Activated CD4-positive, alpha-beta T cell treated with anti-CD3 and anti-CD28 coated beads for 48 hours (primary cell): ENCODE measurements at places on chromosomes 16 and 17.

DNA sequence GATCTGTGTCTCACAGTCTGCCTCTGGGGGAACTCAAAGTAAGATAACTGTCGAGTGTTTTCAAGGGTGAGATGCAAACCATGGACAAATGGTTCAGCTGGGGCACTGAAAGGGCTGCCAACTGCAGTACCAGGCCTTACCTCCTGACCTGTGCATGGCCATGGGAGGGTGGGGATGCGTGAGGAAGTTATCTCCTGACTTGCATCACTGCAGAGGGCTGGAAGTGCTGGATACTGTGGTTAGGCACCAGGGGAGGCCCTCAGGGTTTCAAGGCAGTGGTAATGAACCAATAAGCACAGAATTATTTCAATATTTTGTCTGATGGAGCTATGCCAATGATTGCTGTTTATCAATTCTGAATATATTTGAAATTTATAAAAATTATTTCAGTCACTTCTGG is 159.2 kb downstream of the CYLD start:
- no peak for DNase-seq

DNA sequence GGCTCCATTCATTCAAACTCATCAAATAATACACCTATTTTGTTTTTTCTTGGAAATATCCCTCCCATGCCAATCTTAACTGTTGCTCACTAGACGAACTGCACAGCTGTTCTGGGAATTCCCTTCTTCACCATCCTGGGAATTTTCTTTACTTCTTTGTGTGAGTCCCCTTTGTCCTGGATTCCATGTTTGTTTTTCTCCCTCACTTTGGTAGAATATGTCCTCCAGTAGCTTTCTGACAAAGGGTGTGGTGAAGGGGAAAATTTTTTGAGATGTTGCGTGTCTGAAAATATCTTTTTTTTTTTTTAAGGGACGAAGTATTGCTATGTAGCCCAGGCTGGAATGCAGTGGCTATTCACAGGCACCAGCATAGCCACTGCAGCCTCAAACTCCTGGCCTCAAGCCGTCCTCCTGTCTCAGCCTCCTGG is 17.2 kb upstream of the UTP6 start:
- no peak for DNase-seq

DNA sequence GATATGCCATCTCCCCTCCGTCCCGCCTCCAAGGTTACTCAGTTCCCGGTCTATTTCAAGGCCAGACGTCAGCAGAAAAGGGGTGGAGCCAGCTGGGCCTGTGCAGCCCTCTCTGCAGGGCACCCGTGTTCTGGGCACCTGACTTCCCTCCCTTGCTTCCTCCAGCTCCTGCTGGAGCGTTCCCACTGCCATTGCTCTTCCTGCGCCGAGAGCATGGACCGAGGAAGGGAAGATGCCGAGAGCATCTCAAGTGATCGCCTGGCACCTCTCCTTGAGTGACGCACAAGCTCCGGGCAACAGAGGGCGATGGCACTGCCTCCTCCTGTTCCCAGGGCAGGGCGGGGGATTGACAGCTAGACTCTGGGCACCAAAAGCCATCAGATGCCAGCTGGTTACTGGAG is 29.4 kb upstream of the NAT9 start:
- no peak for DNase-seq

DNA sequence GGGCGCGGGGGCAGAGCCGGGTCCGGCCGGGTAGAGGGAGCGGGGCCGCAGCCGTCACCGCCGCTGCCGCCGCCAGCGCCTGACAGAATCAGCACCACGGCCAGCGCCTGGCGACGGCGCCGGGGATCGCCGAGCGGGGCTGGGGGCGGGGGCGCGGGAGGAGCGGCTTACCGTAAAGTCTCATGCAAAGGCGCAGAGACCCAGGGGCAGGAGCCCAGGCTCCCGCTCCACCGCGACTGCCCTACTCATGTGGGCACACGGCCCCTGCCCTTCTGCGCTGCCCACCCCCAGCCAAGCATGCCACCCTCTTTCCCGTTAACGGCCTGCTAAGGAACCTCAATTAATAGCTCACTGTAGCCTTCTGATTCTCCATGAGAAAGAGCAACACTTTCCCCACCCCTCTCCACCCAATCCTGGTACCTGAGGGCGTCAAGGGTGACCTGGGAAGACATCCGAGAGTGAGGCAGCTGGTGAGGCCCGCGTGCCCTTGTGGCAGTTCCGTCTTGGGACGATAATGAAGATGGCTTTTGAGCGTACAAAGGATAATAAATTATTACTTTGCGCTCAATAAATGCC is at the start of gene SEZ6:
TSS of gene SEZ6 (minus strand) at position 98 of the 576 bp plus-strand sequence. CDS start 164 bp downstream, outside the sequence.
- peak; percentile 85 for DNase-seq

DNA sequence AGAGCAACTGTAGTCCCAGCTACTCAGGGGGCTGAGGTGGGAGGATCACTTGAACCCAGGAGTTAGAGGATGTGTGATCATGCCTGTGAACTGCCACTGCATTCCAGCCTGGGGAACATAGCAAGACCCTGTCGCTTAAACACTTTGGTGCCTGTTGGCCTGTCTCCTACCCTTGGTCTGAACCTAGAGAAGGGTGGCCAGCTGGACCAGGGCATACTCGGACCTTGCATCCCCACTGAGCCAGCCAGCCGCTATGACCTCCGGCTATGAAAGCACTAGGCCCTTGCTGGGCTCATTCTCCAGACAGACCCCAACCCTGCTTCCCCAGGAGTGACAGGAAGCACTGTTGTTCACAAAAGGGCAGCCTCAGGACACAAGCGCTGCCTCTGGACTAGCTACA is 4.6 kb downstream of the IFT20 start:
- DNase-seq, result no peak

GRCh38 chr16:48597563-48598387 is 12.2 kb downstream of the N4BP1 start:
- DNase-seq, result no peak

GRCh38 chr17:47877368-47878034 is 18.5 kb upstream of the SP2 start:
- no peak for DNase-seq

- DNase-seq, result no peak
Observed at GRCh38 chr16:77234611-77235010, 35.4 kb downstream of the SYCE1L start.

- DNase-seq, result no peak
Observed at GRCh38 chr17:69856946-69857345, 218.1 kb upstream of the KCNJ16 start.

DNA sequence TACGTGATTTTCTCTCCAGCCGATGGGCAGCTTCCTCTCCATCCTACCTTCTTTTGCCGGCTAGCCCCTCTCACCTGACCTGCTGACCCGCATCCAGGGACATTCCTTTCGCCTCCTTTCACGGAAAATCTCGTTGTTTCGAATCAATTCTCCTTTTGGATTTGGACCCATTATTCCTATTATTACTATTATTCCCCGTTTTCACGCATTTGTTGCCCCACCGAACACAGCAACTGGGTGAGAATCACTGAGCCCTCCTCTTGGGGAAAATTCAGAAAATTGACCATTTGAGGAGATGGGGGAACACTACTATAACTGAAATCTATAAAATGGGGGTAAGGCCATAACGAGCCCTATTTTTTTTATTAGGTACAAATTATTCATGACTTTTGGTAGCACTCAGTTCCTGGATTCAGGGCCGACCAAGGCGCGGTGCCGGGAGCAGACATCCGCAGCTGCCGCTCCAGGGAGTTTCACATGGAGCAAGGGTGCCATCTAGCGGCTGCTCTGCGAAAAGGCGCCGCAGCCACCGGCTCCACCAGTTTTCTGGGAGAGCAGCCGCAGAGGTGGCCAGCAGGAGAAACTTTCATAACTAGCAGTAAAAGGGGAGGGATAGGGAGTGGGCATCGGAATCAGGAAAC is 3.3 kb upstream of the HOXB8 start:
- DNase-seq, result peak; percentile 90

- DNase-seq, result peak; percentile 79
Observed at GRCh38 chr16:67546761-67547422, 15.4 kb upstream of the CTCF start.

GRCh38 chr16:26598061-26598460 is 468.7 kb upstream of the C16orf82 start:
- DNase-seq, result peak; percentile 80

GRCh38 chr17:49130891-49131290 is 1.7 kb upstream of the B4GALNT2 start:
- DNase-seq, result no peak

- no peak for DNase-seq
Observed at GRCh38 chr17:8472663-8473062, 37.0 kb downstream of the NDEL1 start.

DNA sequence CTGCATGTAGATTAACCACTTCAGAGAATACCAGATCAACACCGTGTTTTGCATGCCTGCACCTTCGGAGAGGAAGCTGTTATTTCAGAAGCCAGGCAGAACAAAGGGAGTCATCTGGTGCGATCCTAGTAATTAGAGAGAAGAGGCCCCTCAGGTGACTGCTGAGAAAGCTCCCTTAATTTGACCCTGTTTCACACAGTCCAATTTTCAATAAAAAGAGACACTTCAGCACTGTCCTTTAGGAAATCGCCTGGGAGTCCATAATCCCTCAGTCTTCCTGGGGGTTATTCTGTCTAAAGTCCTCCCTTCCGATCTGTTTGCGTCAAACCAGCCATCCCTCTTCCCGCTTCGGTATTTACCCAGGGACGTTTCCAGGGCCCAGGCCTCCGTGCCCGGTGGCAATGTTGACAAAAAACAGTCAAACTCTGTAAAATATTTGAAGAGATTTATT is 23.4 kb upstream of the TNRC6C start:
- DNase-seq, result no peak

DNA sequence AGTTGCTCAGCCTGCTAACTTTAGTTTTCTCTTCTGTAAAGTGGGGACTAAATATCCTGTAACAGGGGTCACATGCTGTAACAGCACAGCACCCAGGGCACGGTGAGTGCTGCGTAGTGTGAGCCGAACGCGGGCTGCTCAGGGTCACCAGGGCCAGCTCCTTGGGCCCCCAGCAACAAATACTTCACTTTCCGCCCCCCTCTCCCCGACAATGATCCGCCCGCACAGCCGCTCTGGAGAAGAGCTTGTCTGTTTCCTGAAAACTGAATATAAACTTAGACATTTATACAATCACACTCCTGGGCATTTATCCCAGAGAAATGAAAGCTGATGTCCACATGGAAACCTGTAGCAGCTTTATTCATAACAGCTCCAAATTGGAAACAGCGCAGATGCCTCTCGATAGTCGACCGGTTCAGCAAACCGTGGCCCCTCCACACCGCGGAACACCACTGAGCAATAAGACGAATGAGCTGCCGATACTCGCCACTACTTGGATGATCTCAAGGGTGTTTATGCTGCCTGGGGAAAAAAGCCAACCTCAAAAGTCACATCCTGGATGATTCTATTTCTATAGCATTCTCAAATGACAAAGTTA is 267.2 kb downstream of the PARN start:
- DNase-seq, result no peak

DNA sequence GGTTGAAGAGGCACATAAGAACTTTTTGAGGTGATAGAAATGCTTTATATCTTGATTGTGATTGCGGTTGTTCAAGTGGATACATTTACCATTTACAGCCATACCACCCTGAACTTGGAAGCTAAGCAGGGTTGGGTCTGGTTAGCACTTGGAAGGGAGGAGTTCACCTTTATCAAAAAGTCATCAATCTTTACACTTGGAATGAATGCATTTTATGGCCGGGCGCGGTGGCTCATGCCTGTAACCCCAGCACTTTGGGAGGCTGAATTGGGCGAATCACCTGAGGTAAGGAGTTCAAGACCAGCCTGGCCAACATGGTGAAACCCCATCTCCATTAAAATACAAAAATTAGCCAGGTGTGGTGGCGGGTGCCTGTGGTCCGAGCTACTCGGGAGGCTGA is 9.5 kb upstream of the GJD3 start:
- no peak for DNase-seq

- DNase-seq, result no peak
Observed at GRCh38 chr17:18016426-18016825, 22.5 kb downstream of the ATPAF2 start.

DNA sequence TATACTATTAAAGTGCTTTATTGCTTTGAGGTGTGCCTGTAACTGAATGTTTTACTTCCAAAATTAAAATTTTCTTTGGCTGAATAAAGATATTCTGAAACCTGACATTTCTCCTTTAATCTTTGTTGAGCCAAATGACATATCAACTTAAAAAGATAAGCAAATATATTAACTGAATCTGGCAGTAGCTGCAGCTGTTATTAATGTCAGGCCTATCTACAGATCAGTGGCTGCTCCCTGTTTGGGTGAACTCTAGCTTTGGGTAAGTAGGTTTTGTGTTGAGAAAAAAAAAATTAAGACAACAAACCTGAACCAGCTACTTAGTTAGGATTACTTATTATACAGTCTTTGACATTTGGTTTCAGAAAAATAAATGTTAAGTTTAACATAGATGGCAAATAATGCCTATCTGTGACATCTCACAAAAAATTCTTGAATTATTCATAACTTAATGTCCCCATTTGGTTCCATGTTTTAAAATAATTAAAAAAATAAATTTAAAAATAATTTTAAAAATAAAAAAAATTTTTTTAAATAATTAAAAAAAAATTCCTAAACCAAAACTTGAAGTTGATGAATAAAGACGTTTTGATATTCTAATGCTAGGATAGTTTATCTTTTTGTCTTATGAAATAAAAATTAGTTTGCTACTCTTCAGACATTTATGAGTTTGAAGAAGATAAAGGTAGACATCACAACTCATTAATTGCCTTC is 19.8 kb downstream of the CPD start:
- no peak for DNase-seq

GRCh38 chr16:14445937-14446715 is 183.9 kb downstream of the PARN start:
- DNase-seq, result no peak

DNA sequence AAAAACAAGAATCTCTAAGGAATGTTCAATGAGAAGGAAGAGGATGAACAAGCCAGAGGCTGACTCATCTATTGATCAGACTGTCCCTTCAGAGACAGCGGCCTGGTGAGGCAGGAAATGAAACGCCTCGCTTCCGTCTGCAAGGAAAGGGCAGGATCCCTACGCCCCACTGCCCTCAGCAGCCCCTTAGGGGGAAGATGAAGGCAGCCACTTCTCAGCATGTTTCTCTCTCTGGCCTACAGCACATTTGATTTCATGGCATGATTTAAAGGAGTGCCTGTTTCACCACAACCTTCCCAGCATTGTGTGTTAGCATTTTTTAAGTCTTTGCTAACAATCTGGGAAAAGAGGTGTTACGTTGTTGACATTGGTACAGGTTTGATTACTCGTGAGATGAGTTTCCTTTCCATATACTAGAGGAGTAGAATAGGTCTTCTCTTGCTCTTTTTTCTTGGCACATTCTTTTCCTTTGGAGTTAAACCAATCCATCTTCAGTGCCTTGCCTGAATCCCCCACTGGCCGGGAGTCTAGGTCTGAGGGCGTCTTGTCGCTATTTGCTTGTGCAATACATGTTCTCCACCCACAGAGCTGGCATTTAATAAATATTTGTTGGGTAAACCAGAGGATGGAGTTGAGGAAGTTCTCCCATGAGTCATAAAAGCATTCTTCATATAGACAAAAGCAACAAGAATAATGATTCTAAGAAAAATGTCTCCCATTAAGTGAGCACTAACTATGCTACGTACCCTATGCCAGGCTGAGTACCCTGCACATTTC is 47.4 kb downstream of the RBFOX3 start:
- DNase-seq, result no peak

- DNase-seq, result no peak
Observed at GRCh38 chr17:19302791-19303331, 59.7 kb downstream of the B9D1 start.

- no peak for DNase-seq
Observed at GRCh38 chr16:50839920-50840729, 98.2 kb downstream of the CYLD start.
